GM12892 (cell line): ENCODE measurements at places on chromosomes 13 and 19.
A peak's percentile ranks its signal among the peaks of the same experiment; 100 is the strongest.

GRCh38 chr13:71589032-71589431 is 278.0 kb downstream of the DACH1 start:
- no peak for DNase-seq

GRCh38 chr13:52929846-52930245 is 81.4 kb upstream of the PCDH8 start:
- no peak for DNase-seq

- no peak for DNase-seq
Measured at GRCh38 chr13:105491345-105491744, 1044.1 kb downstream of the EFNB2 start.

GRCh38 chr19:4759388-4760284 is 31.9 kb upstream of the FEM1A start:
- DNase-seq, result peak; percentile 99

DNA sequence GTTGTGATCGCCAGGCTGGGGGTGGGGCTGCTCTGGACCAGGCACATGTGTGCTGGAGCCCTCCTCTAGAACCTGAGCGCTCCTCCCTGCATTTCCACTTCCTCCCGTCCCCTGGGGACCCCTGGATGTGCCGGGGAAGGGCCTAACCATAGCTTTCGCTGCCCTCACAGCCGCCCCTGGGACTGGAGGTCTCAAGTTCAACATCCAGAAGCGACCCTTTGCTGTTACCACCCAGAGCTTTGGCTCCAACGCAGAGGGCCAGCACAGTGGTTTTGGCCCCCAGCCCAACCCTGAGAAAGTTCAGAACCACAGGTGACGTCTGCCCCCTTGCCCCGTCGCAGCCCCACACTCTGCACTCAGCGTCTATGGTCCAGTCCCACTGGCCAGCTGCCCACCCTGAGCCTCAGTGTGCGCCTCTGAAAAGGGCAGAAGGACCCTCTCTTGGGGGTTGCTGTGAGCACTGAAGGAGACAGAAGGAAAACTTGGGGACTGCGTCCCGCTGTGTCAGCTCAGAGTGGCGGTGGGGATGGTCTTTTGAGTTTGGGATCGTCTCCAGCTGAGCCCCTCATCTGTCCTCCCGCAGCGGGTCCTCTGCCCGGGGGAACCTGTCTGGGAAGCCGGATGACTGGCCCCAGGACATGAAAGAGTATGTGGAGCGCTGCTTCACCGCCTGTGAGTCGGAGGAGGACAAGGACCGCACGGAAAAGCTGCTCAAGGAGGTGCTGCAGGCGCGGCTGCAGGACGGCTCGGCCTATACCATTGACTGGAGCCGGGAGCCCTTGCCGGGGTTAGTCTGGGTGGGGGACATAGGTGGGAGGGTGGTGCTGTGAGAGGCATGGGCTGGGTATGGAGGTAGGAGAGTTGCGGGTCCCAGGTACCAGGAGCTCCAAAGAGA is 6.0 kb downstream of the LENG8 start:
- no peak for DNase-seq

DNA sequence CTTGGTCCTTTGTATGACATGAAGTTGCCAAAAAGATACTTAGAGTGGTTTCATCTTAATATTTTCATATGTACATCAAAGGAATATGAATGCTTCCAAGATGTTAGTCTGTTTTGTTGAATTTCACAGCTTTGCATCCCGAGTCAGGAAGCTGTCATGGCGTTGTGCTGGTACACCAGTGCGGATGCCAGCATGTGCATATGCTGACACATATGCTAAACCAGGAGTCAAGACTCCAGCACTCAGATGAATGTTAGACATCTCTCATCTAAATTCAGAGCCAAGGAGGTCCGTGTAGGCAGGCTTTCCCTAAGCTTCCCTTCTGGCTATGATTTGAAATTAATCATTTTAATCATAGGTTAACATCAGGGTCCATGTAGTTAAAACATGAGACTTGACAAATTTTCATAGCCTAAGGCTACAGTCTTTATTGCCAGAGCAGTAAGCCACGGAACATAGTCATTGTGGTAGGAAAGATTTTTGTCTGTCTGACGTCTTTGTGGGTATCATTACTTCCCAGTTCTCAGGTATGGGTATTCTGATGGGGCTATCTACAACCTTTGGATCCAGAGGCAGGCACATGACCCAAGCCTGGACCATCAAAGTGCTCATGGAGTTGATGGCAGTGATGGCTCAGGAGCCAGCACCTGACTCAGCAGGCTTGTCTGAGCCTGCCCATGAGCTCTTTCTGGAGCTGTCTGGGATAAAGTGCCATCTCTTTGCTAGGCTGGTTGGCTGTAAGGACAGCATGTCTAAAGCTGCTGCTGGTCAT is 246.1 kb downstream of the KCNRG start:
- DNase-seq, result no peak

GRCh38 chr13:30750036-30750435 is 14.7 kb downstream of the ALOX5AP start:
- no peak for DNase-seq

DNA sequence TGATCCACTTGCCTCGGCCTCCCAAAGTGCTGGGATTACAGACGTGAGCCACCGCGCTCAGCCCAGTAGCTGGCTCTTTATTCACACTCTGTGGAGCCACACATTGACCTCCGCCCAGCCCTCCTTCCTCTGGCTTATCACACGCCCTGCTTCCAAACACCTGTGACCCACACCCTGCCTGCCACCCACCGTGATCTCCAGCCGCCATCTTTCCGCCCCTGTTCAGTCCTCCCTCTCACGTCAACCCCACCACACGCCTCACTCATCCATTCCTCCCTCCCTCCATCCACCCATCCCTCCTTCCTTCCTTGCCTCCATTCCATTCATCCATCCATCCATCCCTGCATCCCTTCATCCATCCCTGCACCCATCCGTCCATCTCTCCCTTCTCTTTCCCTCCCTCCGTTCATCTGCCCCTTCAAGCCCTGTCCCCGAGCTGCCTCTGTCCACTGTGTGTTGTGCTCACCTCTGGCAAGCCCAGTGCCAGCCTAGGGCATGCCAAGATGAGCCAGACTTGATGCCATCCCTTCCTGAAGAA is 17.6 kb downstream of the ZNF296 start:
- no peak for DNase-seq

GRCh38 chr13:79311386-79311785 is 94.7 kb downstream of the RBM26 start:
- DNase-seq, result no peak

- no peak for DNase-seq
Measured at GRCh38 chr13:77506874-77507273, 28.6 kb upstream of the SCEL start.

- peak; percentile 86 for DNase-seq
Measured at GRCh38 chr19:4115050-4115817, 8.7 kb downstream of the MAP2K2 start.
